GM12892 (cell line): ENCODE measurements at places on chromosomes 11 and 22.

DNA sequence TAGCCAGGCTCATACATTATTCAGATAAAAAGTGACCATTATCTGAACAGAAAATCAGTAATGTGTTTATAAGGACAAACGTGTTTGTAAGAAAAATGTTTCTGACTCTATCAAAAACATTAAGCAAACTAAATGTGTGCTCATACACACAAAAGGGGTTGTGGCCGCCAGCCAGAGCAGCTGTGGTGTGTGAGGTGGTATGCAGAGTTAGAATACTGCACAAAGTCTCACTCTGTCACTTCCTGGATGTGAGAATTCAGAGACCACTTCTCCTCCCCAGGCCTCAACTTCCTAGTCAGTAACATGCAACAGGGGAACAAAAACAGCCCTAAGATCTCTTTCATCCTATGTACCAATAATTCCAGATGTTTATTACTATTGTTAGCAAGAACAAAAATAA, 9.4 kb downstream of the OR5B21 start:
- no peak for DNase-seq

DNA sequence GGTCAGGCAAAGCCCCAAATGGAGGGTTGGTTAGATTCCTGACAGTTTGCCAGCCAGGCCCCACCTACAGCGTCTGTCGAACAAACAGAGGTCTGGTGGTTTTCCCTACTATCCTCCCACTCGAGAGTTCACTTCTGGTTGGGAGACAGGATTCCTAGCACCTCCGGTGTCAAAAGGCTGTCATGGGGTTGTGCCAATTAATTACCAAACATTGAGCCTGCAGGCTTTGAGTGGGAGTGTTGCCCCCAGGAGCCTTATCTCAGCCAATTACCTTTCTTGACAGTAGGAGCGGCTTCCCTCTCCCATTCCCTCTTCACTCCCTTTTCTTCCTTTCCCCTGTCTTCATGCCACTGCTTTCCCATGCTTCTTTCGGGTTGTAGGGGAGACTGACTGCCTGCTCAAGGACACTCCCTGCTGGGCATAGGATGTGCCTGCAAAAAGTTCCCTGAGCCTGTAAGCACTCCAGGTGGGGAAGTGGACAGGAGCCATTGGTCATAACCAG, 4.7 kb upstream of the TTC36 start:
- no peak for DNase-seq

DNA sequence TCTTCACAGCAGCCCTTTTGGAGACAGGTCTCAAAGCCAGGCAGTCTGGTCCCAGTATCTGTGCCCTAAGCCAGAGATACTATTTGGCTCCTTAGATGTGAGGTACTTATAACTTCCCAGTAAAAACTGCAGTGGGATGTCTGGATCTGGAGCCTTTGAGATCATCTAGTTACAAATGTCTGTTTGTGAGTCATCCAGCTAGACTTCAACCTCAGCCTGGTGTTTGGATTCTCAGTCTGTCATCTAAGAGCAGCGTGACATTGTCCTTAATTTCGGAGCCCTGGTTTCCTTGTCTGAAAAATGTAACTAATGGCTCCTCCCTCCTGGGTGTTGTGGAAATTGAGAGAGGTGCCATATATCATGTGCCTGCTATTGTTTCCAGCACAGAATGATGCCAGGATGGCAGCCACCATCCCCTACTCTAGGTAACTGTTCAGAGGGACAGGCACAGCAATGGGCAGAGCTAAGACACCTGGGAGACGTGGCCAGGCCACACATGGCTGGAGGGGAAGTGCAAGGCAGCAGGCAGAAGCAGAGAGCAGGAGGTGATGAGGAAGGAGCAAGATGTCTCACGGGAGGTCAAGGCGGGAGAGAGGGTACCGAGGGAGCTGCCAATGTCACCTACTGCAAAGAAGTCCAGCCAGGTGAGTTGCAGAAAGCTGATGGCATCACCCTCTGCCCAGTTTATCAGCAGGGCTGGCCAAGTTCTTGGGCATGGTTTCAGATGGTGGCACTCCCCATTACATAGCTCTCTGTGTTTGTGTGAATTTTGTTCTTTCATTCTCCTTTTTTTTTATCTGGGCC, 20.6 kb upstream of the ST3GAL4 start:
- no peak for DNase-seq

DNA sequence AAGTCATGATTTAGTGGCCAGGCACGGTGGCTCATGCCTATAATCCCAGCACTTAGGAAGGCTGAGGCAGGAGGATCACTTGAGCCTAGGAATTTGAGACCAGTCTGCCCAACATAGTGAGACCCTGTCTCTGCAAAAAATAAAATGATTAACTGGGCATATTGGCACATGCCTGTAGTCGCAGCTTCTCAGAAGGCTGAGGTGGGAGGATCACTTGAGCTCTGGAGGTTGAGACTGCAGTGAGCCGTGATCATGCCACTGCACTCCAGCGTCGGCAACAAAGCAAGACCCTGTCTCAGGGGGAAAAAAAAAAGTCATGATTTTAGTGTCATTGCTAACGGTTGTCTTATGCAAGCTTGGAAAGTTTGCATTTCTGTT, 11.9 kb downstream of the UBE2L3 start:
- no peak for DNase-seq

DNA sequence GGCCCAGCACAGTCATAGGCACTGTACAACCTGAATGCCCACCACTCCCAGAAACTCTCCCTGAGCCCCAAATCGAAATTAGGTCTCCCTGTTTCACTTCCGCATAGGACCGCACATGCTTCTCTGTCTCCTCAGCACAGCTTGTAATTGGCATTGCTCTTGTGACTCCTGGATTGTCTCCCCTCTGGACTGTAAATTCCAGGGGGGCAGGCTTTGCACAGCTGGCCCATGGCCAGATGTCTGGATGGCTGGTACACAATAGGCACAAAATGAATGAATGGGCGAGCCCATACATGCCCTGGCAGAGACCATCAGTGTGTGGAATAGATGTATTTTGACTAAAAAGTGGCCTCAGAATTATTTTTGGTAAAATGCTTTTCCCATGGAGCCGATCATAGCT, 63.3 kb upstream of the PHF21B start:
- DNase-seq, result no peak

DNA sequence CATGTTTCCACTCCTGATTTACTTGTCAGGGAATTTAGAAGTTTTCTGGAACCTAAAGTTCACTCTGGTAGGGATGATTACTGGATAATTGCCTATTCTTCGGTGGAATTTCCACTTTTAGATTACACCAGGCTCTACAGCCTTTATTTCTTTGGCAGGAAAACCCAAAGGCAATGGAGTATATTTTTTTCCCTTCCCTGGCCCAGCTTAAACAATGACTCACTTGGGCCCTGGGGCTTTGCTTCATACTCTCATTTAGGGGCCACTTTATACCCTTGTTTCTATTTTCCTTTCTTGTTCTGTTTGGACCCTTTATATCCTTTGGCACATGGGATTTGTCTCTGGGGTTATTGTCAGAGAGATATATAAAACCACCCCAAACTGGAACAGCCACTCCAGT, 114.7 kb downstream of the CSTPP1 start:
- no peak for DNase-seq

- no peak for DNase-seq
Observed at GRCh38 chr11:120867988-120868387, 155.9 kb upstream of the TBCEL start.

DNA sequence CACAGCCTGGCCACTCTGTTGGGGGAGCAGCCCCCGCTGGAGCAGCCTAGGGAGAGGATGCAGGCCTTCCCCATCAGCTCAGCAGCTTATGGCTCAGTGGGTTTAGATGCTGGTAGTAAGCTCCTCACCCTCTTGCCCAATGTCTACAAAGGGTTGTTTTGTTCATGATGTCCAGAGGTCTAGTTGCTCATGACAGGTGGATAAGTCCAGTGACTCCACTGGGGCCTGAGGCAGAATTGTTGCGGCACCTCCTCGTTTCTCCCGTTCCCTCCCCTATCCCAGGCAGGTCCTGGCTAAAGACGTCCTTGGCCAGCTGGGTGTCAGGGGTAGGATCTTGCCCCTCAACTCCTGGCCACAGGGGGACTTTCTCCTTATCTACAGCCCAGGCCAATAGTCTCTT, 233.5 kb upstream of the B3GAT1 start:
- no peak for DNase-seq

- DNase-seq, result no peak
Observed at GRCh38 chr22:40412441-40412840, 42.0 kb downstream of the SGSM3 start.

GRCh38 chr22:18095101-18095805, 15.4 kb upstream of the TUBA8 start:
- no peak for DNase-seq

- DNase-seq, result no peak
Observed at GRCh38 chr11:47215366-47215910, 664 bp downstream of the DDB2 start.

- no peak for DNase-seq
Observed at GRCh38 chr11:117606790-117607189, 190.2 kb downstream of the DSCAML1 start.

- no peak for DNase-seq
Observed at GRCh38 chr11:132448334-132448995, 1078.0 kb downstream of the NTM start.

GRCh38 chr11:44343778-44344422, 34.0 kb upstream of the ALX4 start:
- no peak for DNase-seq

DNA sequence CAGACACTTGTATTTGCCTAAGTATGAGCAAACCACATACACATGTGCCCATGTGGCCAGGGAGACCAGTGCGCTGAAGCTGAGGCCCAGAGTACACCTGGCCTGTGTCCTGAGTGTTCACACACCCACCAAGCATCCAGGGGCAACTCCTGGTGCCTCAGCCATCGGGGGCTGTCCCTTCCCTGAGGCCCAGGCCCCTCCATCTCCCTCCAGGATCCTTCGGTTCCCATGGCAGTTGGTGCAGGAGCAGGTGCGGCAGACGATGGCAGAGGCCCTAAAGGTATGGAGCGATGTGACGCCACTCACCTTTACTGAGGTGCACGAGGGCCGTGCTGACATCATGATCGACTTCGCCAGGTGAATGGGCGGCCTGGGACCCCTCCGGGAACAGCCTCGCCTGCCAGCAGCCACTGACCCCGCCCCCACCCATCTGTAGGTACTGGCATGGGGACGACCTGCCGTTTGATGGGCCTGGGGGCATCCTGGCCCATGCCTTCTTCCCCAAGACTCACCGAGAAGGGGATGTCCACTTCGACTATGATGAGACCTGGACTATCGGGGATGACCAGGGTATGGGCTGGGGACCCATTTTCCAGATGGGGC, 6.5 kb upstream of the SMARCB1 start:
- no peak for DNase-seq

DNA sequence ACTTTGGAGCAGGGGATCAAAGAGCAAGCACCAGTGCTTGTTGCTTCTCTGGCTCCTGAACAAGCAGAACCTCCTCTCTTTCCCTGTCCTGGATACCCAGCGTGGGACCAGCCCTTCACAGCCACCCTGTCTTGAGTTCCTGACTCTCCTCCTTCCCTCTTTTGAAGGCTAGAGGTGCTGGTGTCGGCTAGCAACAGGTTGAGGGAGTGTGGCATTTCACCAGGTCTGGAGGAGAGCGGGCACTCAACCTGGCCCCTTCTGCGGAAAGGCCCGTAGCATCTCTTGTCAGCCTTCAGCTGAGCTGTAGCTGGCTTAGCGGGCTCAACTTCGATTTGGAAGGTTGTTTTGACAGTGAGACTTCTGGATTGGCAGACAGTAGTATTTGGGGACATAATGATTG, 26.6 kb downstream of the RCOR2 start:
- DNase-seq, result no peak

GRCh38 chr22:27879923-27880322, 39.1 kb downstream of the PITPNB start:
- DNase-seq, result no peak

GRCh38 chr11:71156301-71156700, 96.1 kb downstream of the SHANK2 start:
- DNase-seq, result no peak

- no peak for DNase-seq
Observed at GRCh38 chr22:46058591-46059519, 81.9 kb upstream of the WNT7B start.

DNA sequence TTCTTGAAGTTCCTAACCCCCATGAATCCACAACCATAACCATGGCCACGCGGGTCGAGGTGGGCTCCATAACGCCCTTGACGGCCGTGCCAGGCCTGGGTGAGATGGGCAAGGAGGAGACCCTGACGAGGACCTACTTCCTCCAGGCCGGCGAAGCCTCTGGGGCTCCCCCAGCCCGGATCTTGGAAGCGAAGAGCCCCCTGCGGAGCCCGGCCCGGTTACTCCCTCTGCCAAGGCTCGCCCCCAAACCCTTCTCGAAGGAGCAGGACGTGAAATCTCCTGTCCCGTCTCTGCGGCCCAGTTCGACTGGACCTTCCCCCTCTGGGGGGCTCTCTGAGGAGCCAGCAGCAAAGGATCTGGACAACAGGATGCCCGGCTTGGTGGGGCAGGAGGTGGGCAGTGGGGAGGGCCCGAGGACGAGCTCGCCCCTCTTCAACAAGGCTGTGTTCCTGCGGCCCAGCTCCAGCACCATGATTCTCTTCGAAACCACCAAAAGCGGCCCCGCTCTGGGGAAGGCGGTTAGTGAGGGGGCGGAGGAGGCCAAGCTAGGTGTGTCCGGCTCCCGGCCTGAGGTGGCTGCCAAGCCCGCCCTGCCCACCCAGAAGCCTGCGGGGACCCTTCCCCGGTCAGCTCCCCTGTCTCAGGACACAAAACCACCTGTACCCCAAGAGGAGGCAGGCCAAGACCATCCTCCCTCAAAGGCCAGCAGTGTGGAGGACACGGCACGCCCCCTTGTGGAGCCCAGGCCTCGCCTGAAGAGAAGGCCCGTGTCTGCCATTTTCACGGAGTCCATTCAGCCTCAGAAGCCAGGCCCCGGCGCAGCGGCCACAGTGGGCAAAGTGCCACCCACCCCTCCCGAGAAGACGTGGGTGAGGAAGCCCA, 75.7 kb downstream of the KIAA1671 start:
- DNase-seq, result no peak

DNA sequence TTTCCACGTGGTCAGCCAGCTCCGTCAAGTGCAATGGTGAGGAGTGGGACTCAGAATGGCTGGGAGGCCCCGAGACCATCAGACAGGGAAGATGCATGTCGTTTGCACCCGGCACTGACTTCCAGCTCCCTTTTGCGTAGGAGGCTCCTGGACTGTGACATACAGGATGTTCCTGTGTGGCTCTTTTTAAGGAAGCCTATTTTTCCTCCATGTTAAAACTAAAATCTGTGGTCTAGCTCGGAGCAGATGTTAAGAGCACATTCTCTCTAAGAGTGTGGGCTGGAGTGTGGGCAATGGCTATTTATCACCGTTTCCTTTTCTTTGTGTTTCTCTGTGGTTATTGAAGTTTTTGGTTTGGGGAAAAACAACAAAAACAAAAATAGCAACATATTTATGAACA, 40.9 kb upstream of the AMPD3 start:
- no peak for DNase-seq

DNA sequence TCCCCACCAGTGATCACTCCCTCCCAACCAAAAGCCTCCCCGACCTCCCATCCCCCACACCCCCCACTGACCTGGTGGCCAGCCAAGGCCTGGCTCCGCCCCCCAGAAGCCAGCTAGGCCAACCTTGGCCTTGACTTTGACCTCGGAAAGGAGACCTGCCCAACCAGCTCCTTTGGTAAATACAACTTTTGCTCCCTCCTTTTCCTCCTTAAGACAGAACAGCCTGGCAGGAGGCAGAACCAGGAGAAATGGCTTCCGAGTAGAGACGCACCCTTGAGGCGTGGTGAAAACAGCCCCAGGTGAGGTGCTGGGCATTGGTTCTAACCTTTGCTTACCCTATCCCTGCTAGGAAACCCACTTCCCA, 27.0 kb downstream of the PLEKHA7 start:
- DNase-seq, result no peak
